Right cardiac atrium (tissue), 5 donors: ENCODE measurements at places on chromosomes 16 and 17.

- DNase-seq: no peak
These were observed 277.7 kb downstream of the HS3ST3A1 start for GRCh38 chr17:13323990-13324389.

DNA sequence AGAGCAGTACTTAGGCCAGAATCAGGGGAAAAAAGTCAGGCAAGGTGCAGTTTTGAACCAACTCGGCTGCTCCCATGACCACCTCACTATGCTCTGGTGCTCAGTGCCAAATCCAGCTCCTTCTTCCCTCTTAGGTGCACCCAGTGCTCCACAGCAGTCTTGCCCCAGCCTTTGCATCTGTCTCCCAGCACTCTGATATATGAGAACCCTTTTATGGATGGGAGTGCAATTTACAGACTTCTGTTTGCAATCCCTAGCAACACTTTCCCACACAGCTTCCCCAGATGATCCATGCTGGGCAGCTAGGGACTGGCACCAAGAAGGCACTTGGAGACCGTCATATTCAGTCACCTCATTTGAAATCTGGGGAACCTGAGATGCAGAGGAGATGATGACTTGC, 267.9 kb upstream of the CCL2 start:
- no peak for DNase-seq

- peak; percentile 75 for DNase-seq
These were observed 6.7 kb downstream of the SPACA3 start for GRCh38 chr17:32998111-32998886.

GRCh38 chr17:924711-925475, 54.7 kb downstream of the NXN start:
- DNase-seq: no peak

DNA sequence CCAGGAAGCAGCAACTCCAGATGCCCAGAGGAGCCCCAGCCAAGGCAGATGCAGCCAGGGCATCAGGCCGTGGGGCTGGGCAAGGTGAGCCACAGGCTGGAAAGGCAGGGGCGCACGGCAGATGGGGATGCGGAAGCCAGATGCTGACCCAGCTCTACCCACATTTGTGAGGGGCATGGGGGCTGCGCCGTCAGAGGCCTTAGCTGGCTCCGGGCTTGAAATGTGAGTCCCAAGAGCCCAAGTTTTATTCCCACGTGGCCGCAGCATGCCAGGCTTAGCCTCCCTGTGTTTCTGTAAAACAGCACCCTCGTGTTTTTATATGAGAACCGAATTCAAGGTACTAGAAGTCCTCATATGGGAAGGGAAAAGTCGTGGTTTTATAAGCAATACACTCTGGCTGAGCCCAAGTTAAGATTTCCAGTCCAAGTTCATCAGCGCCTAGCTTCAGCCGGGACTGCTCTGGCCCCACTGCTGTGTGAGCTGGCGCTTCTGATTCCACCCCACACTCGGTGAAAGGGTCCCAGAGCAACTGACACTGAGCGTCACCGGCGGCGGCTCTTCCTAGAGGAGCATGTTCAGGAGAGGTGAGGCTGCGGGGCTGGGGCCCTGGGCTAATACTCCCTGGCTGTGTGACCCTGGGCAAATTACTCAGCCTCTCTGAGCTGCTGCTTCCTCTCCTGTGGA, 6.7 kb upstream of the C16orf95 start:
- DNase-seq: no peak

- no peak for DNase-seq
These were observed 26.5 kb upstream of the SLC25A19 start for GRCh38 chr17:75315541-75316243.

- no peak for DNase-seq
These were observed 9.0 kb downstream of the ITGB3 start for GRCh38 chr17:47262586-47262985.

DNA sequence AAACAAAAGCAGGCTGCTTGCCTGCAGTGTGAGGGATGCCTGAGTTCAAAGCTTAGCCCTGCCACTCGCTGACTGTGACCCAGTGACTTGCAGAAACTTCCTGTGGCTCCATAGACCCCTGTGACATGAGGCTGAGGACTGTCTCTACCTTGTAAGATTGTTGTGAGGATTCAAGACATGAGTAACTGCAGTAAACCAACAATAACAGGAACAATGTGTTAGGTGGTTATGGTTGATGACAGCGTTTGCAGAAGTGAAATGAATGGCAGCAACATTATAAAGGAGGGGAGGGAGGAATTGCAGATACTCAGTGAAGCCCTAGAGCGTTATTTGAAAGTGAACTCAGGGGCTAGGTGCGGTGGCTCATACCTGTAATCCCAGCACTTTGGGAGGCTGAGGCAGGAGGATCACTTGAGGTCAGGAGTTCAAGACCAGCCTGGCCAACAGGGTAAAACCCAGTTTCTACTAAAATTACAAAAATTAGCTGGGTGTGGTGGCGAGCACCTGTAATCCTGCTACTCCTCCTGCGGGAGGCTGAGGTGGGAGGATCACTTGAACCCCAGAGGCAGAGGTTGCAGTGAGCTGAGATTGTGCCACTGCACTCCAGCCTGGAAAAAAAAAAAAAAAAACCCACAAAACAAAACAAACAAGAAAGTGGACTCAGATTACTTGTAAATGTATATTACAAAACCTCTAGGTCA, 33.5 kb upstream of the EMP2 start:
- no peak for DNase-seq

DNA sequence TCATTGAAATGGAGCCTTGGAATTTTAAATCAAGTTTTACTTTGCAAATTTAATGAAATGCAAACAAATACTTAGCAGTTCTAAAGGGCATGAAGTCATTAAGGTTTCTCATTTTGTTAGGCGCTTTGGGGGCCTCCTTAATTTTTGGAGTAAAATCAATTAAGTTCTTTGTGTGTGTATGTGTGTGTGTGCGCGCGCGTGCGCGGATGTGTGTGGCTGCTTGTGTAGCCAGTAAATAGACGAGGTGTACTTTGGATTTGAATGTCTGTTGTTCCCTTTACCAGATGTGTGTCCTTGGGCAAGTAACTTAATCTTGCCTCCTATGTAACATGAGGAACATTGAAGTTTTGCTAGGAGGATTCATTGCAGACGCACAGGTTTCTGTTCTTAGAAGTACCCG, 1051.4 kb upstream of the EEF2KMT start:
- no peak for DNase-seq

GRCh38 chr17:70307430-70308225, 138.3 kb downstream of the KCNJ2 start:
- no peak for DNase-seq

DNA sequence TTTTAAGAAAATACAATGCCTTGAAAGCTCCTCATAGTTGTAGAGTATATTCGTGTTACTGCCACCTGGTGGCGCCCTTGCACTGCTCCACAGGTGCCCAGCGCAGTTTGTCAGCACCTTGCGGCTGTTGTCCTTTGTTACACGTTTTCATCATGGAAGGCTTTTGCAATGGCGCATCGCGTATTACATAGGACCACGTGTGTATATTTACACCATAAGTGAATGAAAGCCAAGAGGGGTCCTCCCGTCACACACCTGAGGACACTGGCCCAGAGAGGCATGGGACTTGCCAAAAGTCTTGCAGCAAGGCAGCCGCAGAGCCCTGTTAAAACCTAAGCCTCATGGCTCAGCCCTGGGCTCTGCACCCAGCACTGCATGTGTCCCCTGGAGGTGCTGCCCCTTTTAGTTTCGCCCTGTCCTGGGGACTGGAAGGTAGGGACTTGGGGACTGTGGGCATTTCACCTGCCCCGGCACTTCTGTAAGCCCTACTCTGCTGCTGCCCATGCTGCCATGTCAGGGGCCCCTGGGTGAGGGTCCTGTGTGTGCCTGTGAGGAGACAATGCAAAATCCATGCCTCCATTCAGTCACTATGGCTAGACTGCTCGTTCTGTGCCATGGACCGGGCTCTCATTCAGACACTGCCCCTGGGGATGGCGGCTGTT, 24.3 kb downstream of the POLR3E start:
- peak; percentile 78 for DNase-seq

- no peak for DNase-seq
These were observed 15.0 kb upstream of the HEATR3 start for GRCh38 chr16:50050802-50051201.

- DNase-seq: no peak
These were observed 3.8 kb upstream of the WIPI1 start for GRCh38 chr17:68461122-68461539.

DNA sequence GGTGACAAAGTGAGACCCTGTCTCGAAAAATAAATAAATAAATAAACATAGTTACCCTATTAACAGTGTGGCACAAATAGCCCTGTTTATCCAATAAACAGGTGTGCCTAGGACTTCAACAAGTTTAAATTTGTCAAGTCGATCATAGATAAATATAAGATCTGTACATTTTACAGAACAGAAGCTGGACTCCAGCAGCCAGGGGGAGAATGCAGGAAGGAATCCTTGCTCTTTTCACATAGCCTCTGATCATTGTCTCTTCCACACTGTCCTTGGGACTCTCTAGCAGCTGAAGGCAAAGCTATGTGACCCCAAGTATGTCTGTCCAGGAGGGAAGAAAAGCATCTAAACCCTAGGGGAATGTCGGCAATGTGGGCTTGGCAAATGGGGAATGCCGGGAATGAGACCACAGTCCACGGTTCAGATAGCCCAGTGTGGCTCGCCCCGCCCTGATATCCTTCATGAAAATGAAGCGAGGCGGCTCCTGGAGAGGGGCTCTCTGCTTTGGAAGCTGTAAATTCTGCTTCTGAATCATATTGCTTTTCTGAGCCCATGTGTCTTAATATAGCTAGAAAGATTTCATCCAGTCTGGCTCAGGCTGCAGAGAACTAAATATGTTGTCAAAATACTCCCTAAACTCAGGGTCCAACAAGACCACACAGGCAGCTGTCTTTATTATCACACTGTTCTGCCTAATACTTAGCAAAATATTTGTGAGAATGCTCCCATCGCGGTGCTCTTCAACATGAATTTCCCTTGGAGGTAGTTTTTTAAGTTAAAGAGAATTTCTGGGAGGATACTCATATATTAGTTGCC, 24.9 kb upstream of the GRB2 start:
- DNase-seq: peak; percentile 49

DNA sequence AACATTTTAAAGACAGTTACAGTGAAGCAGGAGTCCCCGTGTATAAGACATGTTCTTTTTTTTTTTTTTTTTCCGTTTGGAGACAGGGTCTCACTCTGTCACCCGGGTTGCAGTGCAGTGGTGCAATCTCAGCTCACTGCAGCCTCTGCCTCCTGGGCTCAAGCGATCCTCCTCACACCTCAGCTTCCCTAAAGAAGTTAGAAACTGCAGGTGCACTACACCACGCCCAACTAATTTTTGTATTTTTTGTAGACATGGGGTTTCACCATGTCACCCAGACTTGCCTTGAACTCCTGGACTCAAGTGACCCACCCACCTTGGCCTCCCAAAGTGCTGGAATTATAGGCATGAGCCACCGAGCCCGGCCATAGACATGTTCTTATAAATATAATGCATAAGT, 3.0 kb downstream of the EVI2B start:
- DNase-seq: no peak

DNA sequence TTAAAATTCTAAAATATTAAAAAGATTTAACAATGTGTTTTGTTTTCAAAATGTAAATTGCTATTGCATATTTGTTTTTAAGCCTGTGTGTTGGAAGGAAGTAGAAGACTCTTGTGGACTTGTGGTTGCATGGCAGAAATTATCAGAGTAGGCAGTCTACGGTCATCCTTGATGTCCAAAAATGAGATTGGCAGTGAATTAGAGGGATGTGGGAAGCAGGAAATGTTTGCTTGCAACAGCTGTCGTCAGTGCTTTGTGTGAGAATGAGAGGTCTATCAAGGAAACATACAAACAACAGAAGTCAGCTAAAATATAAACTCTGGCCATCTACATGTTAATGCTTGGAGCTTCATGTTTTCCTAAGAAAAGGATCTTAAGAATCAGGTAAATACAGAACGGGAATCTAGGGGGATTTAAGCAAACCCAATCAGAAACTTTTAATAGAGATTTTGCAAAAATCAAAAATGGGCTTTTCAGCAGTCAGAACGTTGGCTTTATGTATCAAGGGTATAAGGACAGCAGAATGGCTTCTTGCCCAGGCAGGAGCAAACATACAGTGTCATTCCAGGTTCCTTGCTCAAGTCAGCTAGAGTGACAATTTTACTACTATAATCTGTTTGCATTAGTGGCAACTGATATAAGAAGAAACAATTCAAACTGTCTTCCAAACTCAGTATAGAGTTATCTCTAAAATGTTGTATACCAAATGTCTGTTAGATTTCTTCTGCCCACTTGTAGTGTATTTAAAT, 196.7 kb downstream of the CYB561 start:
- DNase-seq: no peak

DNA sequence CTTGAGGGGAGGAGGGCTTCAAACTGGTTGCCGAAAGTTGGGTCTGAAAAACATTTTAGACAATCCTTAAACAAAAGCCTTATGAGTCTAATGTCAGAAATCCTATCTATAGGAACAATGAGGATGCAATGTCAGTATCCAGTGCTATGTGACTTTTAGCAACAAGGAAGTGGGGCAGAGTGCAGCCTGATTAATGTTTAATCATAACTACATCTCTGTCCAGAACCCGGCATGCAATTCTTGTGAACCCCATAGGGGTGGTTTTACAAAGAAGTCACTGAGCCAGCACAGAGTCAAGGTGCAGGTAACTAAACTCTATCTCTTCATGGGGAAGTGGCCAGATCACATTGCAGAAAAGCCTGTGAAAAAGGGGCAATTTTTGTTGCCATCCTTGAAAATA, 267.5 kb downstream of the HS3ST4 start:
- DNase-seq: no peak

DNA sequence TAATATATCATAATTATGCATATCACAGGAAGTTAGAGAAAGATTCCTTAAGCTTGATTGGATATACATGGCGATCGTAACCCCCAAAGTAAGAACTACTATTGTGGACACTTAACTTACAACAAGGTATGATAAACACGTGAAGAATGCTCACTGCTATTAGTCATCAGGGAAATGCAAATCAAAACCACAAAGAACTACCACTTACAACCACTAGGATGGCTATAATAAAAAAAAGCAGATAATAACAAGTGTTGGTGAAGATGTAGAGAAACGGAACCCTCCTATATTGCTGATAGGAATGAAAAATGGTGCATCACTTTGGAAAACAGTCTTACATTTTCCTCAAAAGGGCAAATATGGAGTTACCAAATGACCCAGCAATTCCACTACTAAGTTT, 265.9 kb downstream of the SLC39A11 start:
- DNase-seq: no peak

DNA sequence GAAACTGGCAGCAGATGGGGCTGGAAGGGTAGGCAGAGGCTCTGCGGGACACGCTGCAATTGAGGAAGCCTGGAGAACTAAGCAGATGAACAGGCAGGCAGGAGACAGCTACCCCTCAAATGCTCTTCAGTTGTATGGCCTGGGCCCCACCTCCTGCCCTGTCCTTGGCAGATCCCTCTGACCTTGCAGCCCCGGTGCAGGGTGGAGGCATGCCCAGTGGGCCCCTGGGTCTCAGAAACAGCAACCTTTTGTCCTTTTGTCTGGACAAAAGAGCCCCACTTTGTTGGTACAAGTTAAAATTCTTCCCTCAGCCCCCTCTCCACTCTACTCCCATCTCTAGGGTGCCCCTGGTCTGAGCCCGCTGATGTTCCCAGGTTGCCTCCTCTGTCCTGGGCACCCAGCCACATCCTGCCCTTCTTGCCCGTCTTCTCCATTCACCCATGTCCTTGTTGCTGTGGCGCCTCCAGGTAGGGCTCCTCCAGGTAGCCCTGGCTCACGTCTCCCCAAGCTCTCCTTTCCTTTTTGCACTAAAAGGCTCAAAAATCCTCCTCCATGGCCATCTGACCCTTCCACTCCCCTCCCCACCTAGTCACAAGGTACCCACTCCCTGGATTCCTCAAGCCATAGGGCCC, 136.8 kb downstream of the CLEC16A start:
- peak; percentile 34 for DNase-seq
